Calu3 (cell line): ENCODE measurements at places on chromosomes 2 and 18.

- peaks cover 14% of the 10 kb centered on the region for H3K27me3 ChIP-seq
- H3K4me1 ChIP-seq = peaks cover 15% of the 10 kb centered on the region
- peak overlapping the region; percentile 43 for H3K4me3 ChIP-seq
- H3K36me3 ChIP-seq = no peaks in the 10 kb centered on the region
- H3K27ac ChIP-seq = no peak overlapping the region
Measured at GRCh38 chr2:208570851-208571763, 164.5 kb downstream of the PTH2R start.

DNA sequence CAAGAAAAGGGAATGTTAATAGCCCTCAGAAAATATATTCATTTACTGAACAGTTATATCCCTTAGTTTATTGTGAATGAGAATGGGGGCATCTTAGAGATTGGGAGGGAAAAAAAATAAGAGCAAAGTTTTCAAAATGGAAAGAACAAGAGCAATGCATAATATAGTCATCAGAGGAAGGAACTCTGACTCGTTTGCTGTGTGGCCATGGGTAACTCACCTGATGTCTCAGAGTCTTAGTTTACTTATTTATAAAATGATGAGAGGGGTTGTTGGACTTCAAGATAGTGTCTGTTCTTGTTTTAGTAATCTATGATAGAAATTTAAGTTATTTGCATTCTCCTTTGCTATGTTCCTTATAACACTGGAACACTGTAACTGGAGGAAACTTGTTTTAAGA is 70.7 kb downstream of the EML4 start:
- no peak for DNase-seq
- no peaks in the 10 kb centered on the region for H3K27me3 ChIP-seq
- peaks cover 47% of the 10 kb centered on the region for H3K4me1 ChIP-seq

DNA sequence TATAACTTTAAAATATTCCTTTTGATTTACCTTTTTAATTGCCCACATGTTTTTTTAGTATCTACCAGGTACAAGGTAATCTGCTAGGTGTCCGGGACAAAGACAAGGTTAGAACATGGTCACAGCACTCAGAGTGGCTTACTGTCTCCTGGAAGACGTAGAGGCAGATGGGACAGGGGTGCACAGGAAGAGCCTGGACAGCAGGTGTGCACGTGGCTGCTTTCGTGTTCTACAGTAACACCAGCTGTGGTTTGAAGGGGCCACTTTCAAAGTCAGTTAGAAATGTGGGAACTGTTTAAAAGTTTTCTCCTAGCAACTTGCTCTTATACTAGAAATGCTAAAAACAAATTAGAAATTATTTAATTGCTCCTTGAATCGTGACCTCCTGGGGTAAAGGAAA is 102.9 kb upstream of the ALPP start:
- no peak overlapping the region for H3K27ac ChIP-seq
- no peak for DNase-seq
- no peaks in the 10 kb centered on the region for H3K36me3 ChIP-seq
- no peaks in the 10 kb centered on the region for H3K4me1 ChIP-seq
- no peaks in the 10 kb centered on the region for H3K27me3 ChIP-seq

GRCh38 chr2:95042472-95043271 is 17.2 kb downstream of the MAL start:
- no peak for DNase-seq
- no peaks in the 10 kb centered on the region for H3K36me3 ChIP-seq
- H3K27me3 ChIP-seq = peaks cover 73% of the 10 kb centered on the region
- H3K4me3 ChIP-seq = no peak overlapping the region
- H3K27ac ChIP-seq = no peak overlapping the region

DNA sequence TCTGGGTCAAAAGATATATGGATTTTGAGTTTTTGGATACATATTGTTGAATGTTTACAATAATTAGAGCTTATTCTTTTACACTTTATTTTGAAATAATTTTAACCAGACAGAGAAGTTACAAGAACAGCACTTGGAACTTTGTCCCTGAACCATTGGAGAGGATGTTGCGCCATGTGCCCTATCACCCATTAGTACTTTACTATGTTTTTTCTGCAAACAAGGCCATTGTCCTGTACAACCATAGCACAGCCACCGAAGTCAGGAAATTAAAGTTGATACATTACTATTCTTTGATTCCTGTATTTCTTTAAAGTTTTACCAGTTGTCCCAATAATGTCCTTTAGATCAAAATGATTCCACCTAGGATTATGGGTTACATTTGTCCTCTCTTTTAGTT is 188.8 kb downstream of the ACKR3 start:
- no peak overlapping the region for H3K27ac ChIP-seq
- DNase-seq = no peak
- H3K36me3 ChIP-seq = no peaks in the 10 kb centered on the region
- H3K27me3 ChIP-seq = peaks cover 13% of the 10 kb centered on the region
- no peak overlapping the region for H3K4me3 ChIP-seq

DNA sequence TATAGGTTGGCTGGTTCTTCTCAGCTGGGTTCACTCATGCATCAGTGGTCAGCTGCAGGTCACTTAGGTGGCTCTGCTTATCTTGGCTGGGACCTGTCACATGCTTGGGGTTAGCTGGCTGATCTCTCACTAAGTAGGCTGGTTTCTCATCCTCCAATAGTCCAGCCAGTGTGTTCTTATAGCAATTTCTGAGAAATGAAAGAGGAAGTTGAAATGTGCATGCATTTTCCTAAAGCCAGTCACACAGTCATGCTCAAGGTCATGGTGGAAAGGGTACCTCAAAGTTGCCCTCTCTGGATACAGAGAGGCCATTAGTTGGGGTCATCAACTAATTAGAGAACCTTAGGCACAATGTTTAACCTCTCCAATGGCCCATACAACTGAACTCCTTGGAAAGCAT is 64.4 kb downstream of the KLHL29 start:
- H3K4me3 ChIP-seq = no peak overlapping the region
- no peak for DNase-seq
- H3K4me1 ChIP-seq = peaks cover 8% of the 10 kb centered on the region
- H3K27ac ChIP-seq = no peak overlapping the region
- H3K27me3 ChIP-seq = no peaks in the 10 kb centered on the region
- no peaks in the 10 kb centered on the region for H3K36me3 ChIP-seq

DNA sequence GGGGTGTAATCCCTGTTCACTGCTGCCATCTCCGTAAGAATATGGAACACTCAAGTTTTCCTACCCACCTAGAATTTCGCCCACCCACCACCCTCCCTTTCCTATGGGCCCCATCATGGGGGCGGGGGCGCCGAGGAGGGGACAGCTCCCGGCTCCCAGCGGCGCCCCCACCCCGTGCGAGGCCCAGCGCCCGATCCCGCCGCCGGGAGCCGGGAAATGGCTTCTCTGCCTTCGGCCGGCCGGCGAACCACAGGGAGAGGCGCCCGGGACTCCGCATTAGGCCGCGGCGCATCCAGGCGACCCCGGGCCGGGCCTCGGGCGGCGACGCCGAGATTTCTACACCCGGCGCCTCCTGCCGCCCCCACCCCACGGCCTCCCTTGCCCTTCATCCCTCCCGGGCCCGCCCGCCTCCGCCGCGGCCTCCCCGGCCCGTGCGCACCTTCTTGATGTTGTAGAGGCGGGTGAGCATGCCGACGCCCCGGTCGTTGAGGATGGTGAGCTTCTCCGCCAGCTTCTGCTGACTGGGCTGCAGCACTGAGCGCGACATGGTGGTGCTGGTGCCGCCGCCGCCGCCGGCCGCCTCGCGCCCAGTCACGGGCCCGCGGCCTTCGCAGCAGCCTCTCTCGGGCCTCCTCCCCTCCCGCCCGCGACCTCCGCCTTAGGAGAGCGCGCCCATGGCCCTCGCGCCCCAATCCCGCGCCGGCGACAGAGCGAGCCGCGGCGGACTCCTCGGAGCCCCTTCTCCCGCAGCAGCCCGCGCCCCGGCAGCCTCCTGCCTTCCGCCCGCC is 510 bp downstream of the NCKAP1 start:
- DNase-seq = peak; percentile 39
- H3K4me1 ChIP-seq = peaks cover 43% of the 10 kb centered on the region
- peaks cover 37% of the 10 kb centered on the region for H3K36me3 ChIP-seq
- H3K4me3 ChIP-seq = peak overlapping the region; percentile 94
- H3K27ac ChIP-seq = peak overlapping the region; percentile 97

- H3K4me1 ChIP-seq = no peaks in the 10 kb centered on the region
- no peaks in the 10 kb centered on the region for H3K36me3 ChIP-seq
- peaks cover 42% of the 10 kb centered on the region for H3K27me3 ChIP-seq
- H3K27ac ChIP-seq = no peak overlapping the region
Measured at GRCh38 chr2:133977405-133977804, 276.5 kb upstream of the MGAT5 start.

GRCh38 chr18:30915336-30915988 is 127.1 kb downstream of the DSC3 start:
- H3K4me1 ChIP-seq = peaks cover 10% of the 10 kb centered on the region
- H3K36me3 ChIP-seq = no peaks in the 10 kb centered on the region
- H3K27me3 ChIP-seq = no peaks in the 10 kb centered on the region
- DNase-seq = no peak
- no peak overlapping the region for H3K4me3 ChIP-seq
- H3K27ac ChIP-seq = peak overlapping the region; percentile 50

DNA sequence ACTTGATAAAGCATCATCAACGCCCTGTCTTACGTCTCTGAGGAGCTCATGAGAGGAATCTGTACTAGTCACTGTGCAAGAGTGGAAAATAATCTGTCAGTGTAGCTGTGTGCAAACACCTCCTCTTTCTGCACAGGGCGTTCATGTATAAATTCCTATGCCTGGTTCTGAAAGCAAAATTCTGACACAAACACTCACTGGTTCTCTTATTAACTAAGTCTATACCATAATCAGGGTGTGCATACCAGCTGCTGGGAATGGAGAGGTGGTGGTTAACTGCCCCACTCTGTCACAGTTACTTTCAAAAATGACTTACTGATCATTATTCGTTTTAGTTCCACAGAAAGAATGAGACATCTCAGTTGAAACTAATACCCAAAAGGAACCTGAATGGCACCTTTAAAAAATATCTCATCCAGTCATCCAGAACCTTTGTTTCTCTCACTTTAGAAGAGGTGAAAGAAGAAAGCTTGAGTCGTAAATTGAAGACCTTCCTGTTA is 35.7 kb downstream of the STK39 start:
- DNase-seq = no peak
- no peaks in the 10 kb centered on the region for H3K27me3 ChIP-seq
- peaks cover 85% of the 10 kb centered on the region for H3K4me1 ChIP-seq
- H3K4me3 ChIP-seq = peak overlapping the region; percentile 56

- no peaks in the 10 kb centered on the region for H3K4me1 ChIP-seq
- H3K4me3 ChIP-seq = no peak overlapping the region
- DNase-seq = no peak
- H3K27ac ChIP-seq = no peak overlapping the region
- no peaks in the 10 kb centered on the region for H3K36me3 ChIP-seq
Measured at GRCh38 chr2:233338812-233339368, 15.4 kb upstream of the DGKD start.

GRCh38 chr2:33660416-33661123 is 61.5 kb upstream of the FAM98A start:
- H3K36me3 ChIP-seq = no peaks in the 10 kb centered on the region
- no peaks in the 10 kb centered on the region for H3K27me3 ChIP-seq
- H3K27ac ChIP-seq = no peak overlapping the region
- no peaks in the 10 kb centered on the region for H3K4me1 ChIP-seq
- no peak for DNase-seq
- H3K4me3 ChIP-seq = no peak overlapping the region

GRCh38 chr2:138493334-138493733 is 8.2 kb upstream of the SPOPL start:
- no peak overlapping the region for H3K4me3 ChIP-seq
- no peak overlapping the region for H3K27ac ChIP-seq
- DNase-seq = no peak
- H3K27me3 ChIP-seq = no peaks in the 10 kb centered on the region
- H3K4me1 ChIP-seq = peaks cover 16% of the 10 kb centered on the region

DNA sequence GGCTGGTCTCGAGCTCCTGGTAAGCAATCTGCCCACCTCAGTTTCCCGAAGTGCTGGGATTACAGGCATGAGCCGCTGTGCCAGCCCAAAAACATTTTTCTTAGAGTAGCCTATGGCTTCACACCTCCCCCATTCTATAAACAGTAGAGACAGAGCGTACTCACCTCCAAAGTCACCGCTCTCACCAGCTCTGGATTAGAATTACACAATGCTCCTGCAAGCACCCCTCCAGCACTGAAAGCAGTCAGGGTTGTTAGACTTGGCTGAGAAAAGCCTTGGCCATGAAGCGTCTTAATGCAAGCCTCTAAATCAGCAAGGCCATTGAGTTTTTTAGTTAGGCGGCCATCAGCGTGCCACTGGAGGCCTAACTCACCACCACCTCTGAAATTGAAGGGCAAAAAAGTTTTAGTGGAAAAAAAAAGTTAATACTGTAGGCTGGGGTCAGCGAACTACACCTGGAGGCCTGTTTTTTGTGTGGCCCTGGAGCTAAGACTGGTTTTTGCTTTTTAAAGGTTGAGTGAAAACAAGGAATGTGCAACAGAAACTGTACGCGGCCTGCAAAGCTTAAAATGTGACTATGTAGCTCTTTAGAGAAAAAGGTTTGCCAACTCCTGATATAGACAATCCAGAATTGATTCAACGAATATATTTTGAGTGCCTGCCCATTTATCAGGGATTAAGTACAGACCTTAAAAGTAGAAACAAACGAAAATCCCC is 34.6 kb downstream of the PREPL start:
- no peak overlapping the region for H3K4me3 ChIP-seq
- peaks cover 54% of the 10 kb centered on the region for H3K36me3 ChIP-seq
- H3K4me1 ChIP-seq = peaks cover 15% of the 10 kb centered on the region
- no peak for DNase-seq

DNA sequence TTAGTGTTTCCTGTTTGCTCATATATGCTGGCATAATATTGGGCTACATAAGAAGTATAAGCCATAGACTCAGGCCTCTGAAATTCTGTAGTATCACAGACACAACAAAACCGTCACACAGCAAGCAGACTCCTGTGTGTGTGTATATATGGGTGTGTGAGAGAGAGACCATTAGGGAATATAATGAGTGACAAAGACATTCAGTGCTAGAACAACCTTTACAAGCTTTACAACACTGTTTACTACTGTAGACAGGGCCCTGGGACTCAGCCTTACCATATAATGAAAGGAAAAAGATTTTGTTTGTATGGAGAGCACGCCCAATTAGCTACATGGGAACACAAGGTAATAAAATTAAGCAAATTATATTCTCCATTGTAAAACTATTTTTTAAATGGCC is 65.4 kb upstream of the TMEM182 start:
- H3K36me3 ChIP-seq = no peaks in the 10 kb centered on the region
- no peak overlapping the region for H3K4me3 ChIP-seq
- H3K4me1 ChIP-seq = no peaks in the 10 kb centered on the region
- no peak for DNase-seq

DNA sequence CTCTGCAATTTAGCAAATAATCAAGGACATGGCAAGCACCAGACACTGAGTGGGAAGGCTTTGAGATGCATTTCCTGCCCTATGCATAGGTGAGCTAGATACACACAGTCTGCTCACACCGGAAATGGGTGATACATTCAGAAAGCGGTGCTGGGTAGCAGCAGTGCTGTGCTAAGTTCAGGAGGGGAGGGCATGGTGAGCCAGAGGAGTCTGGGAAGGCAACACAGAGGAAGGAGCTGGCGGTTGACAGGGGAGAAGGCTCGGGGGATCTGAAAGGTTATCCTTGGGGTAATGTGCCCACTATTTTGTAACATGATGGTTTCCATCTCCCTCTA is 57.4 kb upstream of the EPAS1 start:
- H3K4me1 ChIP-seq = peaks cover 7% of the 10 kb centered on the region
- no peak overlapping the region for H3K27ac ChIP-seq
- DNase-seq = no peak
- H3K27me3 ChIP-seq = no peaks in the 10 kb centered on the region
